ENCODE measurements at places on chromosomes 7 and 10. TPM values are rescaled to one million over a fixed set of nuclear protein-coding genes. Genes with fewer than 3 reads are reported as not detected.

The UBE2H gene
- 140 TPM for polyA plus RNA-seq

The ENTPD1 gene
- 12.6 TPM for polyA plus RNA-seq

The NODAL gene
- polyA plus RNA-seq: not detected

The PAXIP1 gene
- polyA plus RNA-seq: 6.6 TPM

The ZNF273 gene
- polyA plus RNA-seq: 3.0 TPM

The TMEM130 gene
- 18.3 TPM for polyA plus RNA-seq

The WNT8B gene
- polyA plus RNA-seq: 0.03 TPM

The OR2A5 gene
- not detected for polyA plus RNA-seq

The COL17A1 gene
- 0.40 TPM for polyA plus RNA-seq

The ZDHHC16 gene
- polyA plus RNA-seq: 30.9 TPM

The FAM25A gene
- polyA plus RNA-seq: 6.3 TPM

The ANKRD22 gene
- polyA plus RNA-seq: 1.9 TPM

The AKR1C4 gene
- not detected for polyA plus RNA-seq
